HEK293T (cell line): ENCODE measurements at places on chromosomes 2 and 18.

DNA sequence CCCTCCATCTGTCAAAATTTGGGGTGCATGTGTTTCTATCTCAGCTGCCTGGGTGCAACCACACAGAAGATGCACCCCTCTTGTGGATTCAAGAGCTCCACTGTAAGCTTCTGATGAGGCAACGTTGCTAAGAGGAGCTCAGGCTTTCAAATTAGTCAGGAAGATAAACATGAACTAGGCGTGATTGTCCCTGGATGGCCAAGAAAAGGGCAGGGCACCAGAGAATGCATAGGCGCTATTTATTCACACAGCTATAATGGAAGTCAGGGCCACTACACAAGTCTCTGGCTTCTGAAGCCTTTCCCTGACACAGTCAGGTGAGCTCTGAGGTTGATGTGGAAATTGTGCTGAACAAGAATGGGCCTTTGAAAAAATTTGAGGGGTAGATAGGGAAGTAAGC lies 1466.0 kb upstream of the CELF4 start:
- DNase-seq: no peak

- DNase-seq: no peak
Measured at GRCh38 chr2:54262015-54262765, 6.2 kb upstream of the TSPYL6 start.

- DNase-seq: no peak
Measured at GRCh38 chr2:112793449-112793978, 9.2 kb upstream of the IL1A start.

- no peak for DNase-seq
Measured at GRCh38 chr2:810397-810796, 133.2 kb upstream of the TMEM18 start.

- DNase-seq: peak; percentile 61
Measured at GRCh38 chr18:12726774-12727550, 24.1 kb downstream of the PSMG2 start.

GRCh38 chr18:70659036-70659925 lies 370.4 kb downstream of the SOCS6 start:
- DNase-seq: no peak

DNA sequence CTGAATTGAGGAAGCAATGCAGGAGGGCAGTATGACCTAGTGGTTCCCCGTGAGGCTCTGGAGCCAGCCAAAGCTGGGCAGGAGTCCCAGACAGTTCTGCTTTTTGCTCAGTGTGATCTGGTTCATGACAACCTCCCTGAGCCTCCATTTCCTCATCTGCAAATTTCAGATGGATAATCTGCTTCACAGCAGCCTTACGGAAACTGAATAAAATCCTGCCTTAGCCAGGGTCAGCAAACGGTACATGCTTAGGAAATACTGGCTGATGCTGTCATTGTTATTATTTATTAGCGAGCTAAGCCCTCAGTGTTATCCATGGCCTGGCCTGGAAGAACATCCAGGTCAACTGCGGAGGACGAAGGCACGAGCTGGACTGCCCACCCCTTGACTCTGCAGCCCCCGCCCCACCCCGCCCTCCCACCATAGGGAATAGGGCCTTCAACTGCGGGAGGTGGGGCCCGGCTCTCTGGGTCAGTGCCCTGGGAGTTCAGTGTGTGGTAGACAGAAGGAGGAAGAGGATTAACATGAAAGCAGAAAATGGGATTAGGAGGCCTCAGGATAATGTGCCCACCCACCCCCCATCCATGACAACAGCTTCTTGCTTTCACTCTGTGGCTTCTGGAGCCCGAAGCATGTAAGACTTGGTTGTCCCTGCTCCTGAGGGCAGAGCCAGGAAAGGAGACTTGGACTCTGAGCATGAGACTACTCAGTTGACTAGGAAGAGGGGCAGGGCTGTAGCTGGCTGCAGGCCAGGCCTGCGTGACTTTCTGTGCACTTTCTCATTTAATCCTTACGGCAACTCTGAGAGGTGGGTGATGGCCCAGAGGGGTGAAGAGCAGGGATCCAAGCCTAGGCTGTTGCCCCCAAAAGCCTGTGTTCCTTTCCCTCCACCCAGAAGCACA lies 13.1 kb downstream of the PKDCC start:
- no peak for DNase-seq

GRCh38 chr2:36952748-36953197 lies 13.6 kb downstream of the STRN start:
- DNase-seq: no peak

- no peak for DNase-seq
Measured at GRCh38 chr2:9092383-9093282, 89.1 kb upstream of the MBOAT2 start.

- no peak for DNase-seq
Measured at GRCh38 chr18:63267975-63268721, 51.4 kb downstream of the BCL2 start.

- DNase-seq: no peak
Measured at GRCh38 chr2:6975988-6976387, 58.8 kb downstream of the RNF144A start.

DNA sequence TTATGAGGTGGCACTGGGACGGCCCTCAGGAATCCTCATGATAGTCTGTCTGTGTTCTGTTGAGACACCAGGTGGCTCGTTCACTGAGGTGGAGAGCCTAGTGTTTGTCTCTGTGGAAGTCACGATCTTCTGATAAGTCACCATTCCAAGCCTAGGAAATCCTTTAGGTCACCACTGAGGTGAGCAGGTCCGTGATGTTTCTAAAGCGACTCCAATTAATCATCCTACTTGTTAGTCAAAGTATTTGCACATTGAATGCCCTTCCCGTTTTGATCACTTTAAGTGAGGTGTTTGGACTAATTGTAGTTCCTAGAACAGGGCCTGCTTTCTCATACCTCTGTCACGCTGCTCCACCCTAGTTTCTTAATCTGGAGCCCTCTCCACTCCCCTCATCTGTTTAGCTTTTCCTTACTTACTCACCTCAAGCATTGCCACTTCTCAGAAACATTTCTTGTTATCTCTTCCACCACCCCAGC lies 28.0 kb upstream of the DSG3 start:
- no peak for DNase-seq
